ENCODE measurements at places on chromosomes 3 and 15. TPM values are rescaled to one million over a fixed set of nuclear protein-coding genes. Genes with fewer than 3 reads are reported as not detected.

EPHB3 gene
- 0.35 TPM for total RNA-seq

SAMMSON gene
- total RNA-seq: not detected

SRPRB gene
- total RNA-seq: 34.5 TPM

LTF gene
- total RNA-seq: not detected

SLC25A26 gene
- 20.7 TPM for total RNA-seq
